ENCODE measurements at places on chromosomes 12 and 14.

DNA sequence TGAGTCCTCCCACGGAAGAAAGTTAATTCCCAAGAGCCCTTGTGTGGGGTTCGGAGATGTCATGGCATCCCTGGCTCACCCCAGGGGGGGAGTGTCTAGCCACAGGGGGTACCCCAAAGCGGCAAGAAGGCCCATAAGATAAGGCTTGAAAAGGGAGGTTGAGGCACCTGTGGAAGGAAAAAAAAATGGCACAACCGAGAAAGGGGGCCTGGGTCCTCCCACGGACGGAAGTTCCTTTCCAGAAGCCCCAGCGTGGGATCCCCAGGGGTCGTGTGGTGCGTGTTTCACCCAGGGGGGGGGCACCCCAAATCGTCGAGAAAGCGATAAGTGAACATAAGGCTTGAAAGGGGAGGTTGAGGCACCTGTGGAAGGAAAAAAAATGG is 266.7 kb downstream of the ALG10 start:
- DNase-seq, result no peak

- no peak for DNase-seq
Measured at GRCh38 chr14:95256776-95257060, 63.0 kb downstream of the CLMN start.

GRCh38 chr12:4223273-4223845 is 50.2 kb upstream of the CCND2 start:
- no peak for DNase-seq

- no peak for DNase-seq
Measured at GRCh38 chr12:81005606-81006005, 67.9 kb upstream of the LIN7A start.

- DNase-seq, result peak; percentile 84
Measured at GRCh38 chr12:57093415-57094207, 4.7 kb downstream of the NAB2 start.
